ENCODE measurements at places on chromosomes 3 and 15.

DNA sequence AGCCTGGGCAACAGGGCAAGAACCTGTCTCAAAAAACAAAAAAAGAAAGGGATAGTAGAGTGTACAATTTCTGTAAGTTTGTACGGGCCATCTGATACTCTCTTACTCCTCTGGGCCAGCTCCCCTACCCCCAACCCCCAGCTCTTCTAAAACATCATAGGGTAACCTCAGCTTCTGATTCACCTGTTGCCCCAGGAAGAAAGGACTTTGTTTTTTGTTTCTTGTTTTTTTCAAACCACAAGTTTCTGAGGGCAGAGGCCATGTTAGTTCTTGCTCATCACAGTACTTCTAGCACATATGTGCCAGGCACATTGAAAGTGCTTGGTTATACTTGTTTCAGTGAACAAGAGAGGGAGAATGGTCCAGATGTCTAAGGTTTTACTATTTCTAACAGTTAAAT, 20.2 kb downstream of the ATOSA start:
- DNase-seq, result peak; percentile 14

DNA sequence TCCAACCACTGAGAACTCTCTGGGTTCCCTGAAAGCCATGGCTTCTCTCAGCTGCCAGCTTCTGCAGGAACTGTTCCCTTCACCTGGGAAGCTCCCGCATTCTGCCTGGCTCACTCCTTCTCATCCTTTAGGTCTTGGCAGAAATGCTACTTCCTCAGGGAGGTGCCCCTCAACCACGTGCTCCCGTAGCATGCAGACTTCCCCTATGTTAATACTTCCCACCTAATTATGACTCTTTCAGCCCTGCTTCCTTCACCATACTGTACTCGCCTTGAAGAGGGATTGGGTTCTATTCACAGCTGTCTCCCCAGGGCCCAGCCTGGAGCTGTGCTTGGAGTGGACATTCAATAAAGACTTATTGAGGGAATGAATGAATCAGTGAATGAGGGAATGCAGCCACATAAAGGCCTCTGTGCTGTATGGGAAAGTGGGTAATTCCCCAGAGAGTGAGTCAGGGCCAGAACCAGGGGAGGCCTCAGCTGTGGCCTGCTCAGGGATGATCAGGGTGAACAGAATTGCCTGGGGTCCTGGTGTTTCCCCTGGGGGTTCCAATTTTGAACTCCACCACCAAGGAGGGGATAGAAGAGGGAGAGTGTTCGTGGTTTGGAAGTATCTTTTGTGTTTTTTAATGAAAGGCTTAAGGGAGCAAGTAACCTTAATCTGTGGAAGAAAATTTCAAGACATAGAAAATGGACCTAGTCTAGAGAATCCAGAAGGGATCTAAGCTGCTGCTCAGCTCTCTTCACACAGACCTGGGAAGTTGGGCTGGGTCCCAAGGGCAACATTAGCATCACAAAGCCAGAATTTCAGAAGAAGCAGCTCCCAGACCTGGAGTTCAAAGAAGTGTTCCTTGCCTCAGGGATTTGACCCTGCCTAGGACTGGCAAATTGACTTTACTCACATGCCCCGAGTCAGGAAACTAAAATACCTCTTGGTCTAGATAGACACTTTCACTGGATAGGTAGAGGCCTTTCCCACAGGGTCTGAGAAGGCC, 14.6 kb upstream of the FAM107A start:
- no peak for DNase-seq

- no peak for DNase-seq
Observed at GRCh38 chr15:57263520-57263919, 112.8 kb upstream of the CGNL1 start.

DNA sequence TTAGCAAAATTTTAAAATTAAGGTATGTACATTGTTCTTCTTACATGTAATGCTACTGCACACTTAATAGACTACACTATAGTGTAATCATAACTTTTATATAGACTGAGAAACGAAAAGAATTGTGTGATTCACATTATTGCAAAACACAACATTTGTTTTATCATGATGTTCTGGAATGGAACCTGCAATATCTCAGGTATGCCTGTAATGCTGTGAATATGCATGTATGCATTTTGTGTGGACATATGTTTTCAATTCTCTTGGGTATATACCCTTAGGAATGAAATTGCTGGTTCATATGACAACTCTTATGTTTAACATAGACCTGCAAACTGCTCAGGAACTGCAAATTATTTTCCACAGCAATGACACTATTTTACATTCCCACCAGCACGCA, 38.6 kb upstream of the TJP1 start:
- no peak for DNase-seq

GRCh38 chr3:119808244-119808643, 26.3 kb downstream of the NR1I2 start:
- DNase-seq, result no peak

GRCh38 chr15:100341239-100341749, 481 bp downstream of the ADAMTS17 start:
- DNase-seq, result no peak

DNA sequence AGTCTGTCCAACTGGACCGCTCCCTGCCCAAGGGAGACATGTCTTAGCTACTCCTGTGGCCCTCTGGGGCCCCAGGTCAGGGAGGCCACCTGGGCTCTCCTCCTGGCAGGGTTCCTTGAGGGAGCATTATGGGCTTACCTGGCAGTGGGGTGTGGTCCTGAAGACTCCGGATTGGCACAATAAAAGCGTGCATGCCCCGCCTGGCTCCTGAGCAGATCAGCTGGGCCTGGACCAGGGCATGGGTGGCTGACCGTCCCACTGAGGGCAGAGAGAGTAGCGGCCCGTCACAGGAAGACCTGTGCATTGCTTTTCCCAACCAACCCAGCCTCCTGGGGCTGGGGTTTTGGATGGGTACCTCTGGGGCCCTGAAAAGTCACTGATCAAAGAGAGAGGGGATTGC, 5.4 kb downstream of the ACOX2 start:
- no peak for DNase-seq

GRCh38 chr15:65094294-65094995, 17.9 kb downstream of the KBTBD13 start:
- no peak for DNase-seq

All from CD4-positive, alpha-beta T cell treated with Interleukin-4 for 1 hour (primary cell).